ENCODE measurements at places on chromosomes 16 and 17.

- no peak for DNase-seq
These were observed 54.2 kb downstream of the NDEL1 start for GRCh38 chr17:8489841-8490240.

DNA sequence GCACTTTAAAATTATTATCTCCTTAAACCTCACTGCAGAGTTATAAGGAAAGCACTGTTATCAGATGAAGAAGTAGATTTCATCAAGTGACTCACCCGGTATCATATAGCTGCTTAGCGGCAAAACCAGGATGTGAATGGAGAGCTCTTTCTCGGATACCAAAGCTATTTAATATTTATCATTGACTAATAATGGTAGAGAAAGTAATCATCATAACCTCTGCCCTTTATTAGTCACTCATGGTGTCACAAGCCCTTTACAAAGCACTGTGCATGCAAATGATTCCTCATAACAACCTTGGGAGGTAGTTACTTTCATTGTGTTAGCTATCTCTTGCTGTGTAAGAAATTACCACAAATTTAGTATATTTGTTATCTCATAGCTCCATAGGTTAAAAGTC lies 592.9 kb downstream of the MAF start:
- DNase-seq, result peak; percentile 21

DNA sequence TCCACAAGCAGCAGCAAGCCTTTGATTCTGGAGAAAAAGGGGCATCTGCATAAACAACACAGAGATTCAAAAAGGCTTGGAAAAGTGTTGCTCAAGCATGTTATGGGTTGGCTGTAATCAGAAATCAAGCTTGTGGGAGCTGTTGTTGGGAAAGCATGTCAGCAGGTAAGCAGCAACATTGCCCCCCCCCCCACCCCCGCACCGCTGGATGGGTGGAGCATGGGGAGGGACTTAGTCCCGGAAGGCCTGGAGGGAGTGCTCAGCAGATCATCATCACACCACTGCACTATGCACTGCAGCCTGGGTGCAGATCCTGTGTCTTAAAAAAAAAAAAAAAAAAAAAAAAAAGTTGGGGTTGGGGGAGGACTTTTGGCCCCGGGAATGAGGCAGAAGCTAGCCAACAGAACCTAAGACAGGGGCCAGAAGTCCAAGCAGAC lies 16.8 kb upstream of the AKAP1 start:
- DNase-seq, result no peak

DNA sequence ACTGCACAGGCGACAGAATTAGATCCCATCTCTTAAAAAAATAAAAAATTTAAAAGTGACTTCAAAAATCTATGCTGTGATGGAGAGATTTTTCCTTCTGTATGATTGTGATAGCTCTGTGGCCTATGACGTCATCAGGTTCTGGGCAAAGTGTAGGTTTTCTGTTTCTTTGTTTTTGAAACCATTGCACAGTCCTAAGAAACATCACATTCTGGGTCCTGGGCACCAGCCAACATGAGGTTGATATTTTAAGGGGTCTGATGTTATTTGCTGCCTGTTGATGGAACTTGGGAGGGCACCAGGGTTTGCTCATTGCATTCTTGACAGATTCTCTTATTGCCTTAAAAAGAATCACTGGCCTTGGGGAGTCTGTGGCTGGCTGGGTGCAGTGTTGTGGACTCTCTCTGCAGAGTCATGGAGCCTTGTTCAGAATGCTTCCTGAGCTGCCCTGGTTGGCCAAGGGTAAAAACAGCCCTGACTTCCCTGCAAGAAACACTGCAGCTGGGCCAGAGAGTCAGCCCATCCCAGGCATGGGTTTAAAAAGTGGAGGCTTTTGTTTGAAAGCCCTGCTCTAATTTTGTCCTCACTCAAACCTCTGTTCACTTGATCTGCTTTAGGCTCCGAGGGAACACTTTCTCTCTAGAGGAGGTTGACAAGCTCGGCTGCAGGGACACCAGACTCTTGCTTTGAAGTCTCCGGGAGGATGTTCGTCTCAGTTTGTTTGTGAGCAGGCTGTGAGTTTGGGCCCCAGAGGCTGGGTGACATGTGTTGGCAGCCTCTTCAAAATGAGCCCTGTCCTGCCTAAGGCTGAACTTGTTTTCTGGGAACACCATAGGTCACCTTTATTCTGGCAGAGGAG lies 10.5 kb upstream of the CYLD start:
- DNase-seq, result no peak

- peak; percentile 54 for DNase-seq
These were observed 6.0 kb upstream of the TPPP3 start for GRCh38 chr16:67399218-67399733.

DNA sequence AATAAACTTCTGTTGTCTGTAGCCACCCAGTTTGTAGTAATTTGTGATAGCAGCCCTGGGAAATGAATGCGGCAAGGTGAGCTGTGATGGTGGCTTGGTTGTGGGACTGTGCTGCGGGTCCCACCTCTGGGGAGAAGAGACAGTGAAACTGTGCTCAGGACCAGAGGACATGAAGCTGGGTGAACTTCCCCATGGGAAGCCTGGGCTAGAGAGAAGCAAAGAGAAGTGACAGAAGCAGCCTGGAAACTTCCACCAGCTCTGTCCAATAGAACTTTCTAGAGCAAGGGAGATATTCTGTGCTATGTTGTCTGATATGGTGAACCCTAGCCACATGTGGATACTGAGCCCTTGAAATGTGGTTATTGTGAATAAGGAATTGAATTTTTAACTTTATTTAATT lies 51.5 kb upstream of the EMP2 start:
- DNase-seq, result no peak

DNA sequence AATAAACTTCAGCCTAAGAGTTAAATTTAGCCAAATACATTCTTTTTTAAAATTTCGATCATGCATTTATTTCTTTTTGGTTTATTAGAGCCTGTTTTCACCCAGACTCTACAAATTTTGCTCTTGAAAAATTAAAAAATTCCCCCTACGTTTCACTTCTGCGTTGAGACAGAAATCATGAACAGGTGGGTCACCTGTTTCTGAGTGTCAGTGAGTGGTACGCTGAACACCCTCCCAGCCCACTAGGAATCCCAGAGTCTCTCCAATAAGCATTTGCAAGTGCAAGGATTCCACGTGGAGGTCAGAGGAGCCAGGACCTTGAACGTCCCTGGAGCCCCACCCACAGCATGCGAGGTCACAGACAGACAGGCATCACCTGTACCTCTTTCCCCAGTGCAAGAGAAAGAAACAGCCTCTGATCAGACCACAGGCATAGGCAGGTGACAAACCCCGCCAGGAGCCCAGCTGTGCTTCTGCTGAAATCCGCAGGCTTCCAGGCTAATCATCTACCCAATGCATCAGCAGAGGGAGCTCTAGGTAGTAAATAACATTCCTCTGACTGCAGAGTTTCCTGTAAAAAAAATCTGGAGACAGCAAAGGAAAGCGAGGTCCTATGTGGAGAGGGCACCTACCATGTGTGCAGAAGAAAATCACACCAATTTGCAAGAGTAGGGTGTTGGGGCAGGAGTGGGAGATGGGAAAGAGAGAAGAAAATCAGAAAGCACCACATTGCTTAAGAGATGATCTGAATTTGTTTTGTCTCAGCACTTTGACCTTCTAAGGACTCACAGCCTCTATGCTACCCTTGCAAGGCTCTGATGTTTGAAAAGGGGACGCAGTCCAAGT lies 5.9 kb upstream of the XYLT1 start:
- DNase-seq, result peak; percentile 20

GRCh38 chr17:8173056-8173870 lies 2.9 kb downstream of the TMEM107 start:
- peak; percentile 85 for DNase-seq

GRCh38 chr17:68378268-68379176 lies 78.8 kb downstream of the WIPI1 start:
- DNase-seq, result no peak

DNA sequence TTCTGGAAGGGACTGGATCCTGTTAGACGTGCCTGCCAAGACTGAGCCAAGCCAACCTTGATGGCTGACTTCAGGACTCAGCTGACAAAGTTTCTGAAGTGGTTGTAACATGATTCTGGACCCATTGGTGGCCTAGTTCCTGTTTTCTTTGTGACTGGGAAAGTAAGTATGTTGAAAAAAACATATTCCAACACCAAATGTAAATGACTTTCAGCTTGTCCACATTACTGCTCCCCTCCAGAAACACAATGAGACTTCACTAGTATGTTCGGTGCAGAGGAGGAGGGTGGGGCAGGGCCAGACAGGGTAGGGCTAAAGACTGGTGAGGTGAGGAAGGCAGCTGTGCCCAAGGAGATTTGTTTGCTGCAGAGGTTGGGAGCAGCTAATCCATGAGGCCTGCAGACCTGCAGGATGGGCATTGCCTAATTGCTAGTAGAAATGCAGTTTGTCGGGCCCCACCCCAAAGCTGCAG lies 26.4 kb downstream of the NMT1 start:
- no peak for DNase-seq

- no peak for DNase-seq
These were observed 16.4 kb downstream of the PIMREG start for GRCh38 chr17:6460531-6461161.

DNA sequence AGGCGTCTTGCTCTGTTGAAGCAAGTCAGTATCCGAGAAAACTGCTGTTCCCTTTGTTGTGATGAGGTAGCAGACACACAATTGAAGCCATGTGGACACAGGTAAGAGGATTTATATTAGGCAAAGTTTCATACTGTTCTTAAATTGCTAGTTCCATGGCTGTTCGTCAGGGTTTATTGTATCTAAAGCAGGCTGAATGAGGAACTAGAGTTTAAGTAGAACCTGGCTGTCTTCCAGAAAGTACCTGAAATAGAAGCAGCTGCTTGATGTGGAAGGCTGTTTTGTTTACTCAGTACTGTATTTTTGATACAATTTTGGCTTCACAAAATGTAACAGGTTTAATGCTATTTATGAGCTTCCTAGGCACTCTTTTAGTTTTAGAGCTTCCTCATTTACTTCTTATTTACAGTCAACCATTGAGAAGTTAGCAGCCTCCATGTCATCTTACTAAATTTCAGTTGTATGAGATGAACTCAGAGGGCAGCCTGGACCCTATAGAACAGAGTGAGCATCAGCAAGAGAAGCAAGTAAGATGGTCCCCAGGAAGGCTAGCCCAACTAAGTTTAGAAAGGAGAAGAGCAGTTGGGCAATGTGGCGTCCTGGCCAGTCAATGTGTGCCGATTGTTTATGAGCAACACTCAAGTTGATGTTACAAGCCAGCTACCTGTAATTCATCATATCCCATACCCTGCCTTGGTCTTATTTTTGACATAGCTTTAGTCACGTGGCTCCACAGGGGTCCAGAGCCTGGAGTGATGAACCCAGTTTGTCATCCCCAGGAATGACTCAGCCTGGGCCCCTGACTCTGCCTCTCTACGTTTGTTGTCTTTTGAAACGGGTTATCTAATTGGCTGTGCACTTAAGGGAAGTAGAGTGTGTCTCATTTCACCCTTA lies 9.7 kb upstream of the ARL2BP start:
- peak; percentile 80 for DNase-seq

- DNase-seq, result no peak
These were observed 94.0 kb downstream of the SKAP1 start for GRCh38 chr17:48335858-48336500.

GRCh38 chr16:19472482-19472881 lies 49.4 kb downstream of the GDE1 start:
- no peak for DNase-seq

DNA sequence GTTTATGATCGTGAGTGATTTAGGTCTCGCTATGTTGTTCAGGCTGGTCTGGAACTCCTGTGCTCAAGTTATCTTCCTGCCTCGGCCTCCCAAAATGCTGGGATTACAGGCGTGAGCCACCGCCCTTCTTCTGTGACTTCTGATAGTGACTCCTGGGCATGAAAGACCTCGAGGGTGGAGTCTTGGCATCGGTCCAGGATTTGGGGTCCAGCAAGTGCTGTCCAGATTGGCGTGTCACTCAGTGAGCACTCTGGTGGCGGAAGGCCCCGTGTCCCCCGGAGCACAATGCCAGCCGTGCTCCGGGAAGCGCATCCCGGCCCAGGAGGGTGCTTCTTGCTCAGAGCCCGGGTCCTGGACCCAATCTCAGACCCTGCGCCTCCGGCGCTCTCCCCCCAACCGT lies 6.8 kb downstream of the OR1F1 start:
- DNase-seq, result no peak

GRCh38 chr17:38587947-38588787 lies 17.6 kb downstream of the SRCIN1 start:
- DNase-seq, result no peak

- DNase-seq, result no peak
These were observed 119.6 kb downstream of the PPM1E start for GRCh38 chr17:58875261-58875660.

DNA sequence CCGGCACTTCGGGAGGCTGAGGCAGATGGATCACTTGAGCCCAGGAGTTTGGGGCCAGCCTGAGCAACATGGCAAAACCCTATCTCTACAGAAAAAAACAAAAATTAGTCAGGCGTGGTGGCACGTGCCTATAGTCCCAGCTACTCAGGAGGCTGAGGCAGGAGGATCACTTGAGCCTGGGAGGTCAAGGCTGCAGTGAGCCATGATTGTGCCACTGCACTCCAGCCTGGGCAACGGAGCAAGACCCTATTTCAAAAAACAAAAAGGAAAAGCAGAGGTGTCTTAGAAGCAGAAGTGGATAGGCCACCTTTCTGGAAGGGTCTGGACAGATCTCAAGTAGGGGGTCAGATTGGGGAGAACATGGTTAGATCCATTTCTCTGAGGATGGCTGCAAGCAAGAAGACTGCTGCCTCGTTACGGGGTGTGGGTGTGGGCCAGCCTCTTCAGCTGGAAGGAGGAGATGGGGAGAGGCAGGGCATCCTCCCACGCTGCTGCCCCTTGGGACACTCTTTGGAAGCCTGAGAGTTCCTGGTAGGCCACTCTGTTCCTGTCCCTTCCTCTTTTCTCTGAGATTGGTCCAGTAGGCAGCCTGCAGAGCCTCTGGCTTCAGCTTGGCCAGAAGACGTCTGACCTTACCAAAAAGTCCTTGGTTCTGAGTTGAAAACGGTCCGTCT lies 208.0 kb downstream of the MSI2 start:
- no peak for DNase-seq

- no peak for DNase-seq
These were observed 71.9 kb downstream of the ENGASE start for GRCh38 chr17:79146562-79146961.

DNA sequence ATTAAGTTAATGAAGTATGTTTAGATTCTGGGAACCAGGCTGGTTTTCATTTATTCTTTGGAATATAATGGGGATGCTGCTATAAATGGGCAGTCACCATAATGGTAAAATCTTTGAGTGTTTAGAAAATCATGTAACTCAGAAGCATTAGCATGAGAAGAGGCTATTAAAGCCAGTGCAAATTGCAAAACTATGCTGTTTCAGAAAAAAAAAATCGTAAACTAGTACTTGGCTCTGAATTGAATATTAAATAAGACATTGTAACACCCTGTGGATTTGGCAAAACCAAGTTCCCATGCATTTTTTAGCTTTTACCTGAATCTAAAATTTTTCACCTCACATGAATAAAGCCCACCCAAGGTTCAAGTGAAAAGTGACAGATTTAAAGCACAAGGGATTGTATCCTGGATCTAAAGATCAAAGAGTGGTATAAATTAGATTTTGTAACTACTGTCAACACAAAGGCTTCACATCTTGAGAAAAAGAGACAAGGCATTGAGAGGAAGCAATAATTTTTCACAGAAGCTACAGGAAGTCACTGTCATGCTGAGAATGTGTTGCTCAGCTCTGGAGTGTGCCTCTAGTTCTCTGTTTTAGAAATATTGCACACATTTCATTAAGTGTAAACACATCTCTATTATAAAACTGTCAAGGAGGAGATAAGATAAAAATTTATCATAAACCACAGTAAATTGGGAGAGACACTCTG lies 142.2 kb downstream of the ABCA8 start:
- DNase-seq, result no peak

GRCh38 chr17:61904094-61904710 lies 23.6 kb downstream of the INTS2 start:
- DNase-seq, result peak; percentile 23

- no peak for DNase-seq
These were observed 291.3 kb downstream of the CDH13 start for GRCh38 chr16:82917886-82918595.

- peak; percentile 26 for DNase-seq
These were observed 48.8 kb downstream of the SDK2 start for GRCh38 chr17:73595479-73595878.
